ENCODE measurements at places on chromosomes 1 and 21.

DNA sequence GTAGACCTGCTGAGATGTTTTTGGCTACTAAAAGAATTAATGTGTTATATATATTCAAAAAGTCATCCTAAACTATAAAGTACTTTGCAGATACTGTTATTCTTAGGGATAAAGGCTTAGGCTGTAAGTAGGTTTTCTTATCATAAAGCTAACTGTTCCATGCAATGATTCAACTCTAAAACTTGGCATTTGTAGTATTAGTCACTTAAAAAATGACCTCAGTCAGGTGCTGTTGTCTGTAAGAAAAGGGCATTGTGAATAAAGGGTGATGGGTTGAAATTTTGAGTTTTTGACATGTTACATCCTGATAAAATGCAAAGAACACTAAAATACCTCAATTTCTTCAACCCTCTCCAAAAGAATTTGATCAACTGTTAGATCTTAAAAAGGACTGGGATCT is 32.9 kb downstream of the ADCY10 start:
- no peak for DNase-seq

- DNase-seq, result no peak
These were observed 5.7 kb downstream of the RGS5 start for GRCh38 chr1:163197022-163197421.

DNA sequence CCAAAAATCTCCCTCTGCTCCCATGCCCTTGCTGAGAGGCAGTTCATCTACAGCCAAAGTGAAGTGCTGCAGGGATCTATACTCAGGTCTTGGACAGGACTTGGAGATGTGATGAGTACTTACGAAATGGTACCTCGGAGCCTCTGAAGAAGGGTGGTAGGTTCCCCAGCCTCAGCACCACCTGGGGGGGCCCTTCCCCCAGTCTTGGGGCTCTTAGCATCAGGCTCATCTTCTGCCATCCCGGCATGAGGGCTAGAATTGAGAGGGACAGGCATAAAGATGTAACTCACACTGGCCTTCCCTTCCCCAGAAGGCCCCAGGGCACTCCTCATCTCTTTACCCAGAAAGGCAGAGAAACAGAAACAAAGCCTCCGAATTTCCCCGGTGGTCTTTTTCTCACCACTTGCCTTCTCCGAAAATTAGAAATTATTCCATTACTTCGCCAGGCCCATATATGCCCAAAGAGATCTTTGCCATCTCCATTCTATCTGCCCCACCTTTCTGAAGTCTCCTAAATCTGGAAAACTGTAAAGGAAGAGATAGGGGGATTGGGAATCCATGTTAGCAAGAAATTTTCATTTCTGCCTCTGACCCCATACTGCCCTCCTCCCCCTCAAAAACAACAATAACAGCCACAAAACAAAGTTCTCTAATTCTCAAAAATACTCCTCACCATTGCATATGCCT is 827 bp downstream of the RFX5 start:
- DNase-seq, result peak; percentile 35

- no peak for DNase-seq
These were observed 28.0 kb downstream of the NUAK2 start for GRCh38 chr1:205293350-205294074.

DNA sequence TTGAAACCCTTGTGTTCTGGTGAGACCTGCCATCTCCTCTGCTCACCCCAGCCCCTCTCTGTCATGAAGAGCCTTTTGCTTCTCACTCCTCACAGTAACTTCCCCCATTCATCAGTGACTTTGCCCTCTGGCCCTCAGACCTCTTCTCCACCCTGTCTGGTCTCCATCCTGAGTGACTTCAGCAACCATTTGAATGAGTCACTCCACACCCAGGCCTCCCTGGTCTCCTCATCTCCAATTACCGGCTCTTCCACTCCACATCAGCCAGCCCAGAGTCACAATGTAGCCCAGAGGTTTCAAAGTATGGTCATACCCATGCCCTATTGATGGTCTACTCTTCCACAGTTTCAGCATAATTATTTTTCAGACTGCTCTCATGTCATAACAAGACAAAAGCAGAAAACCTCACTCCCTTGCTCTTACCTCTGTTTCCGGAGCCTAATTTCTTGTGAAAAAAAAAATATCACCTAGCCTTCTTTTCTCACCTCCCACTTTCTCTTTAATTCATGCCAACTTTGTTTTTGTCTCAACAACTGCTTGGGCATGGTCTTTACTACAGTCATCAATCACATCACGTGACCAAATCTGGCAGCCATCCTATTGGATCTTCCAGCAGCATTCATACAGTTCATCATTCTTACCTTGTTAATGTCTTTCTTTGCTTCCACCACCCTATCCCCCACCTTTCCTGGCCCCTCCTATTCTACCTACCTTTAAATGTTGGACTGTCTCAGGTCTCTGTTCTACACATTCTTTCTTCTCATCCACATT is 35.6 kb upstream of the NEK7 start:
- no peak for DNase-seq

DNA sequence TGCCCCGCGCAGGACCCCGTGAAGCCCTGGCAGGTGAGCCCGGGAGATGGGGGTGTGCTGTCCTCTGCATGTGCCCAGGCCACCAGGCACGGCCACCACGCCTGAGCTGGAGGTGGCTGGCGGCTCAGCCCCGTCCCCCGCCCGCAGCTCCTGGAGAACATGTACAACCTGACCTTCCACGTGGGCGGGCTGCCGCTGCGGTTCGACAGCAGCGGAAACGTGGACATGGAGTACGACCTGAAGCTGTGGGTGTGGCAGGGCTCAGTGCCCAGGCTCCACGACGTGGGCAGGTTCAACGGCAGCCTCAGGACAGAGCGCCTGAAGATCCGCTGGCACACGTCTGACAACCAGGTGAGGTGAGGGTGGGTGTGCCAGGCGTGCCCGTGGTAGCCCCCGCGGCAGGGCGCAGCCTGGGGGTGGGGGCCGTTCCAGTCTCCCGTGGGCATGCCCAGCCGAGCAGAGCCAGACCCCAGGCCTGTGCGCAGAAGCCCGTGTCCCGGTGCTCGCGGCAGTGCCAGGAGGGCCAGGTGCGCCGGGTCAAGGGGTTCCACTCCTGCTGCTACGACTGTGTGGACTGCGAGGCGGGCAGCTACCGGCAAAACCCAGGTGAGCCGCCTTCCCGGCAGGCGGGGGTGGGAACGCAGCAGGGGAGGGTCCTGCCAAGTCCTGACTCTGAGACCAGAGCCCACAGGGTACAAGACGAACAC is 1.8 kb downstream of the TAS1R3 start:
- DNase-seq, result no peak

- no peak for DNase-seq
These were observed 299.2 kb upstream of the USP25 start for GRCh38 chr21:15430577-15430976.

DNA sequence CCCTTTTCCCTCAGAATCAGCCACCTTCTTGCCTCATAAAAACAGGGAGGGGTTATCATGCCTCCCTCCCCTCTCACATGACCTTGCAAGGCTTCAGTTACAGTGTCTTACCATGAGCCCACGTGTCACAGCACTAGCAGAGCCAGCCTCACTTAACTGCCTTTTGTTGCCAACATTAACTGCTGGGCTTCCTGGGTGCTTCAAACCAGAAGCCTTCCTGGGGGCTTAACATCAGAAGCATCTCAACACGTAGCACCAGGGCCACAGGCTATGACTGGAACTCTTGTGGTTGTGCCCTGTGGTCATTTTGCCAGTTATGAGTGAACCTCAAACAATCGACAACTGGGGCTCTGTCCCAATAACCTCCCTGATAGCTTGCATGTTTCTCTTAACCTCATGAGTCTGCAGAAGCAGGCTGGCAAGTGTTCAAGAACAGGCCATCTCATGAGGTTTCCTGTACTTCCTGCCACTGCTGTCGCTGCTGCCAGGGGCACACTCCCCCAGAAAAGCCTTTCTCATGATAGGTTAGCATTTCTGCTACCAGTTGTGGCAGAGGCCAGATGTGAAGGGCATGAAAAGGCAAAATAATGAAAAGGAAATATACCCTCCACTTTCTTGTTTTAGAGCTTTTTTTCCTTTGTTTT is 132.2 kb downstream of the GLUL start:
- peak; percentile 93 for DNase-seq

- peak; percentile 49 for DNase-seq
These were observed 663 bp downstream of the CAMTA1 start for GRCh38 chr1:6785728-6786505.

DNA sequence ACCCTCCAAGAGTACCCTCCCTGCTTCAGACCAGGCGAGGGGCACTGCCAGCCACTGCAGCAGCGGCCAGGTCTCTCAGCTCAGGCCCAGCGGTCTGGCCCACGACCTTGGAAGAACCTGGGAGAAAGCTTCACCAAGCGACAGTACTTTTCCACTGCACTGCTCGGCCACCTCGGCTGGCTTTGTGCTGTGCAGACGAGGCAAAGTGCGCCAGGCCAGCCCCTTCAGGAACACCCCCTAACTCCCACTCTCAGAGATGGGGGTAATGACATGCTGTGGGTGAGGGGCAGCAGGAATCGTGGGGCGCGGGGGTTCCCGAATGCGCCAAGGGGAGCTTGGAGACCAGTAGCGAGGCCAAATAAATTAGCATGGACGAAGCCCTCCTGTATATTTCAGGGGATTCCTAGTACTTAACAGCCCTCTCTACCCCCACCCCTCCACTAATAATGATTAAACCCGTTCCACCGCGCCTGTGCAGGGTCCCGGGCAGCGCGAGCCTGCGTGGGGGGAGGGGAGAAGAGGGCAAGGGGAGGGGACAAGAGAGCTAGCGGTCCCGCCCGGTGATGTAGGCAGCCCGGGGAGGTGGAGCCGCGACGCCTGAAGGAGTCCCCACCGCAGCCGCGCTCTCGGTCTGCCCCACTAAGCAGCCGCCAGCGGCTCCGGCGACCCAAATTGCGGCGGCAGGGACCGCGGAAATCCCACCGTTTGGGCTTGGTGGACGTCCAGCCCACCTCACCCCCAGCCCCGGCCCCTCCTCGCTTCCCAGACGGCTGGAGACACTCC is at the start of gene FAM43B:
FAM43B (plus strand) TSS at position 629 of the 783 bp plus-strand sequence. CDS start 401 bp downstream, outside the sequence.
- DNase-seq, result no peak

- no peak for DNase-seq
These were observed 5.7 kb downstream of the ZC3H12A start for GRCh38 chr1:37480125-37480466.

GRCh38 chr21:28776251-28776650 is 216.4 kb downstream of the LTN1 start:
- no peak for DNase-seq

DNA sequence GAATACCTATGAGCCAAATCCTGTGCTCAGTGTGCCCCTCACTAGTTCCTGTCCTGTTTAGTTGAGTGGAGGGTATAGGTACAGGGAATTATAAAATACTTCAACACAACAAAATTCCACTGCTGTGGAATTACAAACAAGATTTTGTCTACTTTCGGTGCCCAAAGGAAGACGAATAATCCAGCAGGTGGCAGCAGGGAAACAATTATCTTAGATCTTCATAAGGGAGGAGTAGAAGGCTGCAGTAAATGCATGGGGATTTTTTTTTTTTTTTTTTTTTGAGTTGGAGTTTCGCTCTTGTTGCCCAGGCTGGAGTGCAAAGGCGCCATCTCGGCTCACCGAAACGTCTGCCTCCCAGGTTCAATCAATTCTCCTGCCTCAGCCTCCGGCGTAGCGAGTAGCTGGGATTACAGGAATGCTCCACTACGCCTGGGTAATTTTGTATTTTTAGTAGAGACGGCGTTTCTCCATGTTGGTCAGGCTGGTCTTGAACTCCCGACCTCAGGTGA is 2.0 kb upstream of the PIP5K1A start:
- DNase-seq, result peak; percentile 85

DNA sequence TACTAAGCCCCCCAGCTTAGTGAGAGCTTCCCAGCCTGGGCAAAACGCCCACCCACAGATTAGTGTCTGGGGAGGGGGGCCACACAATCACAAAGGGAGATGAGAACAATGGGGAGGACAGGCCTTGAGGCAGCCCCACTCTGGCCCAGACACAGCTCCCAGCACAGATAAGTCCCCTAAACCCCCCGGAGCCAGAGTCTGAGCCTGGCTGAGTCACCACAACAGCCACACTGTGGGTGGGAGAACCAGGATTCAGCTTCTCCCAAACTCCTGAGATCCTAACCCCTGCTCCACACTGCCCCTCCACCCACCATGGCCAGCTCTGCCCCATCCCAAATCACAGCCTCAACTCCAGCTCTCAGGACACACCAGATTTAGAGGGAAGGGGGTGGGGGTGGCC is 4.2 kb downstream of the NECTIN4 start:
- no peak for DNase-seq
